ENCODE measurements at places on chromosomes 6 and 20.

DNA sequence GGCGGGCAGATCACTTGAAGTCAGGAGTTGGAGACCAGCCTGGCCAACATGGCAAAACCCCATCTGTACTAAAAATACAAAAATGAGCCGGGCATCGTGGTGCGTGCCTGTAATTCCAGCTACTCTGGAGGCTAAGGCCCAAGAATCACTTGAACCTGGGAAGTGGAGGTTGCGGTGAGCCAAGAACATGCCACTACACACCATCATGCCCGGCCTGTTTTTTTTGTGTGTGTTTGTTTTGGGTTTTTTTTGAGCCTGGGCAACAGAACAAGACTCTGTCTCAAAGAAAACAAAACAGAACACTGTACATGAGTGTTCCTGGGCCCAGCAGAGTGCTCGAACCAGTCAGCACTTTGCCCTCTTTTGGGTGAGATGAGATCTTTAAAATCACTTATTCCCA, 159.1 kb downstream of the MTHFD1L start:
- no peak for DNase-seq

DNA sequence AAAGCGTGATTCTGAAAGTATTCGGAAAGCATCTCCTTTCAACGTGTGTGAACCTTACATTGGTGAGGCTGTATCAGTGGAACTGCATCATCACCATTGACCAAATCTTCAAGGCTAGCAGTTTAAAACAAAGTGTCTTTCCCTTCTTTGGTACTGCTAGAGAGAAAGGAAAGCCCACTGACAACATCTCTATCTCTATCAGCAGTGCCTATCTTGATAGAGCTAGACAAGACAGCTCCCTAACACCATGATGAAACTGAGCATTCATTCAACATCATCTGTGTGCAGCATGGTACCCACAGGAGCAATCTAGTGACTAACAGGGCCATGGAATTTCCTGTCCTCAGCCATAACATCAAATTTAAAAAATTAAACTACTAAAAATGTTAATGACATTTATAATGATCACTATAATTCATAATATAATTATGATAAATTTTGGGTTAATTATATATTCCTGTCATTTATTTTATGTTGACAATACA, 31.5 kb upstream of the EDN1 start:
- DNase-seq: no peak

GRCh38 chr6:20778459-20778858, 244.2 kb downstream of the CDKAL1 start:
- no peak for DNase-seq

DNA sequence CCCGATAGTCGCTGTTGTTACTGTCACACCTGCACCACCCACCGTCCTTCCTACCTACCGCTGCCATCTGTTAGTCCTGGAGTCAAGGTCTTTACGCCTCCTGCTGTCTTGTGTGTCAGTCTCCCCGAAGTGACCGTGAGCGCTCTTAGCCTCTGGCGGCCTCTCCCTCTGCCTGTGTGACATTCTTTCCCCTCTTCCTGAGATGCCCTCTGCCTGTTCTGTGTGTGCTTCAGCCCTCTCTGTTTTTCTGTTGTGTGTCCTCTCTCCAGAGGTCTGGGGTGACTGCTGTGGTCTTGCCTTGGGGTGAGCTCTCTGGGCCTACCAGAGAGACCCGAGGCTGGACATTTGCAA, 54.9 kb downstream of the TCP11 start:
- DNase-seq: no peak

DNA sequence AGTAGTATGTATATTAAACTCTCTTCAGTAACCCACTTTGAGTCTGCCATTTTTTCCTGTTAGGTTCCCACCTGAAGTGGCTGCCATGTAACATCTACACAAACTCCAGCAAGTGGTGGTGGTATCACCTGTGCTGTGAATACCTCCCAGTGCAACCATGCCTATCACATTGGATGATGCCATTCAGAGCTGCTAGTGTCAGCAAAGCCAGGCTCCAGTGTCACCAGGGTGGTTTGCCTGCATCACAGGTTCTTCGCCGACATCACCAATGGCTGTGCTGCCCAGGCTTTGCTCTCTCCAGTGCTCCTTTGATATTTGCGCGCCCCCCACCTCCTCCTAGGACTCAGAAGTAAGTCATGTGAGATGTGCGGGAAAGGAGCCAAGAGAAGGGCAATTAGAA, 162.6 kb upstream of the FOXA2 start:
- no peak for DNase-seq

- DNase-seq: no peak
Observed at GRCh38 chr6:13725570-13725969, 13.9 kb upstream of the RANBP9 start.

GRCh38 chr6:129882510-129883023, 21.5 kb upstream of the TMEM244 start:
- no peak for DNase-seq

GRCh38 chr20:47691625-47692024, 93.7 kb downstream of the SULF2 start:
- DNase-seq: no peak

DNA sequence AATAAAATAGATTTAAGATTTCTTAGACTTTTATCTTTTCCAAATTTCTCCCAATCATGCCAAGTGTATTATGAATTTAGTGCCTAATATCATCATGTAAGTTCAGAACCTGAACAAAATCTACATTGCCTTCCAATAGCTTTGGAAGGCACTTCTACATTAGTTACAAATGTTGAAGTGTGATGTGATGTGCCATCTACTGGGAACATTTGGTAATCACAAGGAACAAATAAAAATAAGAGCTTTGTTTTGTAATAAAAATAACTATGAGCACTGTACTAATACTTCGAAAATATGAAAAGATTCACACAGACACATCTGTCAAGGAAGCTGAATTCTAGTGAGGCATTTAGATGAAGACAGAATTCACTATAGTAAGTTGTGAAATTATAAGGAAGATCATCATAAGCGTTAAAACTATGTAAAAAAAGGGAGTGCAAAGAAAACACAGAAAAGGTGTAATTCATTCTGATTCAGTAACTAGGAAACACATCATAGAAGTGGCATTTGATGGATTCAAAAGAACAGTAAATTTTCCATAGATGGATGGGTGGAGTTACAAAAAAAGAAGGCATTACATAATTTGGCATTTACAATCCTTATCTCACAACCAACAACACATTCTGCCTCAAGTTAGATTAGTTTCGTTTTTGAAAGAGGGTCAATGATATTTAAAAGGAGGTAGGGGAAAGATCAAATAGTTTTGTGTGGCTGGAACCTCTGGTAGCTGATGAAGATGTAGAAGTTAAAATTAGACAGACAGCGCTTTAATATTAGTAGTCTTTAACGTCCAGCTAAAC, 161.0 kb downstream of the ASCC3 start:
- DNase-seq: no peak

DNA sequence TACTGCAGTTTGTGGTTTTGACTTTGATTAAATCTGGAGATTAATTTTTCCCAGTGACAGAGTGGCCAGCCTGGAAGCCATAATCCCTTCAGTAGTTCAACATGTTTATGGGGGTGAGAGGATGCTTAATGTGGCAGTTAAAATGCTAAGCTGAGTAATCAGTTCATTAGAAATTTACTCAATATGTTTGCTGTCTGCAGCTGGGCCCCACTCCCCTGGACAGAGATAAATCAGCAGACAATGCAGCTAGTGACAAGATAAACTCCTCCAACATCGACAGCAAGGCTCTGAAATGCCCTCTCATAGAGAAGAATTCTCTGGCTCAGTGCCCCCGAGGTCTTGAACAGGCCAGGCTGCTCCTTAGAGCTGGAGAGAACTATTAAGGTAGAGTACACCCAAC, 101.9 kb downstream of the LRFN2 start:
- DNase-seq: no peak

DNA sequence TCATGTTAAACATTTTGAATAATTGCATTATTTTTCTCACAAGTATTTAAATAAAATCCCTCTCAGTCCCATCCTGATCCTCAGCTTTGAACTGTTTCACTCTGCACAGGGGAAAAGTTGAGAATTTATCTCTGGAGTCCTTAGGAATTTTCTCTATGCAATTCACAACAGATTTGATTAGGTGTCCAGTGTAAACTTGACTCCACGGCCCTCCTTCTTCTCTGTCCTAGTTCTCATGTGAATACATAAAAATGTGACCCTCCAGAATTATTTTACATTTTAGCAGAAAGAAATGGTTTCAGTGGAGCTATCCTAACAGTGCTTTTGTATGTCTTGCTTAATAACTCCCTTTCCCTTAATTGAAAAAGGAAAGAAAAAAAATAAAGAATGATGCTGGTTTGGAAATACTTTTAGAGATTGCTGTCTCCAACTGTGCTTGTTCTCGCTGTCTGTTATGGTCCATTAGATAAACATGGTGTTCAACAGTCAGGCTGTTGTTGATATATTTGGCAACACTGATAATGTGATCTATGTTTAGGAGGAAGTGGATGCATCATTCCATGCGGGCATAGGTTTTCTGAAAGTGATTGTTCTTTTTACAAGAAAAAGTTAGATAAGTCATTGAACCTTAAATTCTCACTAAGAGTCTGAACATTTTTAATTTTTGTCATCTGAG, 599.4 kb upstream of the CITED2 start:
- no peak for DNase-seq

- no peak for DNase-seq
Observed at GRCh38 chr6:87993356-87993755, 54.3 kb upstream of the SPACA1 start.

GRCh38 chr6:30885999-30886896, 1.9 kb downstream of the DDR1 start:
- DNase-seq: peak; percentile 39

- no peak for DNase-seq
Observed at GRCh38 chr6:95185874-95186273, 391.5 kb upstream of the MANEA start.

- no peak for DNase-seq
Observed at GRCh38 chr6:37391120-37391519, 37.3 kb downstream of the RNF8 start.

DNA sequence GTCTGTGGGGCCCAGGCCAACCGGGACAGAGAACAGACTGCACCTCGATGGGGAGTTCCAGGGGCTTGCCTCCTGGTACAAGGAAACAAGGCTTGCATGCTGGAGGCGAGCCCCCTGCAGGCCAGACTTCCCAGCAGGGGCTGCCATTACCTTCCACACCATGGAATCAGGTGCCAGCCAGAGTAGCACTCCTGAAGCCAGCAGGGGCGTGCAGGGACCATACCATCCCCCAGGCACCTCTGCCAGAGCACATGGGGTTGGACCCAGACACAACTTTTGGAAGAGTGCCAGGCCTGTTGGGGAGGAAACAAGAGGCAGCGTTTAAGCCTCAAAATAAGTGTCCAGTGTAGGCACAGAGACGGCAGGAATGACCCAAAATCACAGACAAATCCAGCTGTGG, 6.5 kb downstream of the DDO start:
- DNase-seq: no peak

GRCh38 chr6:63188828-63189227, 22.4 kb upstream of the FKBP1C start:
- no peak for DNase-seq

- no peak for DNase-seq
Observed at GRCh38 chr6:130907687-130908086, 80.5 kb downstream of the SMLR1 start.

DNA sequence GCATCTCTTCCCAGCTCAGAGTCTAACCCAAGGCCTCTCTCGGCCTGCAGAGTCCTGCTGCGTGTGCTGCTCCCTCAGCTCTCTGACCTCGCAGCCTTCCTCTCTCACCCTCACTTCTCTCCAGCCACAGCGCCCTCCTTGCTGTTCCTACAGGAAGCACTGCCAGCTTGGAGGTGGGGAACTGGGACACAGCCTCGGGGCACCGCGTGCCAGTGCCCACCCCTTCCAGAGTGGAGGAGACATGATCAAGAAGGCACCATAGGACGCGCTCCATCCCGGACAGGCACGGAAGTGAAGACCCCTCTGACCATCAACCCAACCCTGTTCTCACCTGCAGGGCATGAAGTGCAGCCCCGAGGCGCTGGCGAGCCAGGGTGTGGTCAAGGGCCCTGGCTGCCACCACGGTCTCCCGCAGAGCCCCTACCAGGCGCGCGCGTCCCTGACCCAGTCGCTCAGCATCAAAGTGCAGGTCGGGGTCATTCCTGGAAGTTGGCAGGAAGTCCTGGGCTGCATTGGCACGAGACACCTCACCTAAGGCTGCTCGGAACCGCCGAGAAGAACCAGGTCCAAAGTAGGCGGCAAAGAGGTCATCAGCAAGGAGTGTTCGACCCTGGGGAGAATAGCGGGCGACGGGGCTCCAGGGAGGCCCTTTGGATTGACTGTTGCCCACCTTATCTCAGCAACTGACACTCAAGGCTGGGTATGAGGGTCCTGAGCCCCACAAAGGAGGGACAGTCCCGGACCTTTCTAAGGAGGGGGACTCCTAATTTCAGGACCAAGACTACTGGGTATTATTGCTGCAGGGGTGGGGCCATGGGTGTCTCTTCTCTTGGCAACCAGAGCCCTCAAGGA, 1.3 kb downstream of the VWA7 start:
- no peak for DNase-seq

DNA sequence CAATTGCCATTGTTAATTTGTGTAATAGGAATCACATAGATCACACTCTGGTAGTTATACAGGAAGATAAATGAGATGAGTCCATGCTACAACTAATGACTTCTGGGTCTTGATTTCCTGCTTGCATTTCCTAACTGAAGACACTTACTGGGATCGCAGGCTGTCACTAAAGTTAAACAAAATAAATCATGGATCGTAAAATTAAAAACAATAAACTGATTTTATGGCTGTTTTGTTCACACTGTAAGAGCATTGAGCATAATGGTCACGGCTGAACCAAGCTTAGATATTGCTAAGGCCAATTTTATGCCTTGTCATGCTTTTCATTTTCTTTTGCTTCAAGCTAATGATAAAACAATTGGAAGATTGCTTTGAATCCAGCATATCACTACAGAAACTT, 332.5 kb upstream of the CITED2 start:
- no peak for DNase-seq

- no peak for DNase-seq
Observed at GRCh38 chr20:14723614-14724013, 386.2 kb upstream of the FLRT3 start.

DNA sequence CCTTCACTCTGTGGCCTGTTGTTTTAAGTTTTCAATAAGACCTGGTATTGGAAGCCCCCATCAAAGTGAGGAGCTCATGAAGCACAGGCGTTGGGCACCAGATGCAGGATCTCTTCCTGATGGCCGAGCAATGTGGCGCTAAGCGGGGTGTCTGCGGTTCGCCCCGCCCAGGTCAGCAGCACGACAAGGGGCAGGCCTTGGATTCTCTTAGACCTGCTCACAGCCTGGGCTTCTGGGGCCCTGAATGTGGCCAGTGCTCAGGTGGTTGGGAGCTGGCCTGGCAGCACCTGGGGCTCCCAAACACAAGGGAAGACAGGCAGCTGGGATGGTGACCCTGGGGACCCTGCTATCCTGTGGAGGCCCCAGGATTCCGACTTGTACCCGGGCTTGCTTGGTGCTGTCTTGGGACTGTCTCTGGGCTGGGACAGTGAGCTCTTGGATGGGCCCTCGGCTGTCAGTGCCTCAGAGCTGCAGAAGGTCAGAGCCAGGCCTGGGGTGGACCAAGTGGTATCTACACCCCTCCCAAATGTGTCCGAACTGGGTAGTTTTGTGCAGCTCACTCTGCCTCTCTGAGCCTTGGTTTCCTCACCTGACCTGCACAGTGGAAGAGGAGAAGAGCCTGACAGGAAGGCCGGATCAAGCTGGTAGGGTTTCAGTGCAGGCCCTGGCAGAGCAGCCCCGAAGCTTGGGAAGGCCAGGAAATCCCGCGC, 69.1 kb downstream of the PHACTR3 start:
- no peak for DNase-seq

GRCh38 chr6:108002365-108003221, 44.6 kb upstream of the SEC63 start:
- DNase-seq: no peak

All from stimulated activated CD4-positive, alpha-beta T cell treated with anti-CD3 and anti-CD28 coated beads, Interleukin-4, amount 100 ng/mL, for 4 hours (primary cell).